ENCODE measurements at places on chromosomes 5 and 9. TPM values are rescaled to one million over a fixed set of nuclear protein-coding genes. Genes with fewer than 3 reads are reported as not detected.

DNA sequence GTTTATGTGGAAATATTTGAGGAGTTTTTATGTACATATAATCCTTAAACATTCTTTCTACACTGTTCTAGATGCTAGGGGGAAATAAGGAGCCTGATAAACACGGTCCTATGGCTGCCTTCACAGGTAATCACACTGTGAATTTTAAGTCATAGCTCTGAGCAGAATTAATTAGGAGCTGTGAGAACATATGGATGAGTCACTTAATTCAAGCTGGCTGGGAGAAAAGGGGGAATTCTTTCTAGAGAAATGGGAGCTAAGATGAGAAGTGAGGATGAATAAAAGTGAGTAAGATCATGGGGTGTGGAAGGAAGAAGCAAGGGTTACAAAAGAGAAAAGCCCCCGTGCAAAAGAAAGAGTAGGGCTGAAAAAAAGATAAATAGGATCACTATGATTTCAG, 290.8 kb downstream of the DNAH5 start:
- DNase-seq = no peak

GRCh38 chr5:416636-416960, 26.4 kb upstream of the EXOC3 start:
- DNase-seq = no peak

DNA sequence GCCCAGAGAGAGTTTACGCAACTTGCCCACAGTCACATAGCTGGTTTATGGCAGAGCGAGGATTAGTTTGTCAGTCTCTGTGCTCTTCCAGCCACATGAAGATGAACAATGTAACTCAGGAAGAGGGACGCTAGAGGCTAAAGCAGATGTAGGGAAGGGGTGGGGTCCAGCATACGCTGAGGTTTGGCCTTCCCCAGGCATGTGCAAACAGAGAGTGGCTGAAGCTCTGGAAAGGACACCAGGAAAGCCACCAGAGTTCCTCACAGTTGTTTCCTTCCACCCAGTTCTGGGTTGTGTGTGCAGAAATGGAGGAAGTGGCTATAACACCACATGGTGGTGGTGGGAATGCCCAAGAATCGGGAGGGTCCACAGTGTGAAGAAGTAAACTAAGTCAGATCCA, 60.0 kb downstream of the SNX18 start:
- DNase-seq = no peak

- DNase-seq = no peak
Measured at GRCh38 chr9:71213633-71214032, 92.2 kb upstream of the TRPM3 start.

Gene SWI5
- 14.3 TPM for total RNA-seq

DNA sequence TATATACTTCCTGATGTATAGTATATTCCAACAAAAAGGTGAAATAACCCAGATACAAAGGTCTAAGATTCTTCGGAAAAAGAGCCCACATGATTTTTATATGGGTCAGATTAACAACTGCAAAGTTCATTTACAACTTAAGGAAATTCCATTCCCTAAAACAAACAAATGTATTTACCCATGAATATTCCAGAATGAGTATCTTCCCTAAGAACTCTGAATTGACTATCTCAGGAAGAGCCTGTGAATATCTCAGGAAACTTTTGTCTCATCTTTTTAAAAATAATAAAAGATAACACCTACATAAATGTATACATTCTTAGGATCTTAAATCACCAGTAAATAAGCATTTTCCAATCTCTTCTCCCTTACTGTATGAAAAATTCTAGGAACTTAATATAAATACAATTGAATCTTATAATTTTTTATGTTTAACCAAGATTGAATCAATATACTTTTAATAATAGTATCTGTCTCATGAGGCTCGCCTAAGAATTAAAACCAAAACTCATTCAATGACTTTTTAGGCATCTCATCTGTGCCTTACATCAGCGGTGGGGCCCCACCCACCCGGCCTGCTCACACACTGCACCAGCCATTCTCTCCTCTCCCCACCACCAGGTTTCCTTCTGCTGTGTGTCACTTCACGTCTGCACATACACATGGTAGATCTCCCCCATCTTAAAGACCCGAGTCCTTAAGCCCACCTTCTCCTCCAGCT, 78.1 kb downstream of the RAPGEF1 start:
- peak; percentile 90 for DNase-seq

DNA sequence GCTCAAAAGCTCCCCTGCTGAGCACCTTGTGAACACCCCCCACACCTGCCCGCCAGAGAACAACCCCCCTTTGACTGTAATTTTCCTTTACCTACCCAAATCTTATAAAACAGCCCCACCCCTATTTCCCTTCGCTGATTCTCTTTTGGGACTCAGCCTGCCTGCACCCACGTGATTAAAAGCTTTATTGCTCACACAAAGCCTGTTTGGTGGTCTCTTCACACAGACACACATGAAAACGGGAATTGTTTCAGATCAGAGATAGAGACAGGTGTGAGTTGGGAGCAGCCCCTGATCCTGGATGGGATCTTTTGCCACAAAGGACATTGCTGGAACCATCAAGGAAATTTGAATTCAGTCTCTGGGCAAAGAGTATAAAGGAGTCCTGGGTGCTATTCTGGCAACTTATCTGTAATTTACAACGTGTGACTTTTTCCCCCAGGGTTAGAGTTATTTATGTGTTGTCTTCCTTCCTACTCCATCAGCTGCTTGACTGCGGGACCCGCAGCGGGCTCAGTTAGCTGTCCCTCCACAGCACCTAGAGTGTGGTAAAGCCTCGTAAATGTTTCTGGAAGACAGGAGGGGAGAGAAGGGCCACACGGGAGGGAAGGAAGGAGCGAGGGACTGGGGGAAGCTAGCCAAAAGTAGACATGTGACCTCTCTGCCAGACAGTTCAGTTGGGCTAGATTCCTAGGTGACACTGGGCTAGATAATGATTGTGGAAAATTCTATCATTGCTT, 437.0 kb downstream of the ZNF608 start:
- DNase-seq = no peak

All from activated CD4-positive, alpha-beta T cell treated with anti-CD3 and anti-CD28 coated beads, Interleukin-2, amount 10 ng/mL, durations not matched to agents 24 days and 14 days (primary cell).